ENCODE measurements at places on chromosomes 1 and 21.

DNA sequence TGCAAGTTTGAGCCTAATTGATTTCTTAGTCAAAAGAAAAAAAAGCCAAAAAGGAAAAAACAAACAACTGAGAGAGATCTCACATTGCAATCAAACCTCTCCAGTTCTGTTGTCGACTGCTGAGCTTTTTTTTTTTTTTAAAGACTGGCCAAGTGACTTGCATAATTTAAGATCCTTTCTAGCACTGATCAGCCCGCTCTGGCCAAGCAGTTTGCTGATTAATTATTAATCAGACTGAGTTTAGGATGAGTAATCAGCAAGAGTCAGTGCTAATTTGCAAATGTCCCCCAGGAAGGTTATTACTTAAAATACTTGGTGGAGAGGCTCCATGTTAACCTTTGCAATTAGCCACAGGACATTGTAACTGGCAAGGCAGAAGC, 39.3 kb downstream of the HMGB4 start:
- no peak for DNase-seq

DNA sequence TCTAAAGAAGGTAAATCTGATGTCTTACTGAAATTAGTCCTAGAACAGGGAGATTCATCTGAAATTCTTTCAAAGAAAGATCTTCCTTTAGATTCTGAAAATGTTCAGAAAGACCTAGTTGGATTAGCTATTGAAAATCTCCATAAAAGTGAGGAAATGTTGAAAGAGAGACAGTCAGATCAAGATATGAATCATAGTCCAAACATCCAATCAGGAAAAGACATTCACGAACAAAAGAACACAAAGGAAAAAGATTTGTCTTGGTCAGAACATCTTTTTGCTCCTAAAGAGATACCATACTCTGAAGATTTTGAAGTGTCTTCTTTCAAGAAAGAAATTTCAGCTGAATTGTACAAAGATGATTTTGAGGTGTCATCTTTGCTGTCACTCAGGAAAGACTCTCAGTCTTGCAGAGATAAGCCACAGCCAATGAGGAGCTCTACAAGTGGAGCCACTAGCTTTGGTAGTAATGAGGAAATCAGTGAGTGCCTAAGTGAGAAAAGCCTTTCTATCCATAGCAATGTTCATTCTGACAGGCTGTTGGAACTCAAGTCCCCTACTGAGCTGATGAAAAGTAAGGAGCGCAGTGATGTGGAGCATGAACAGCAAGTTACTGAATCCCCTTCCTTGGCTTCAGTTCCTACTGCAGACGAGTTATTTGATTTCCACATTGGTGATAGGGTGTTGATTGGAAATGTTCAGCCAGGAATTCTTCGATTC, 61.6 kb upstream of the QSOX1 start:
- no peak for DNase-seq

GRCh38 chr1:44129616-44130500, 11.2 kb downstream of the KLF17 start:
- no peak for DNase-seq

GRCh38 chr1:6347641-6348487, 45.7 kb downstream of the ACOT7 start:
- no peak for DNase-seq

GRCh38 chr1:161482610-161483009, 22.6 kb upstream of the FCGR2A start:
- no peak for DNase-seq

GRCh38 chr1:14767075-14767474, 168.6 kb downstream of the KAZN start:
- no peak for DNase-seq

GRCh38 chr1:241356519-241357365, at the start of gene RGS7:
Gene RGS7, minus strand, starts transcription at chr1:241357205.
- peak; percentile 18 for DNase-seq

- DNase-seq, result no peak
These were observed 29.8 kb upstream of the IFNGR2 start for GRCh38 chr21:33373451-33373850.

DNA sequence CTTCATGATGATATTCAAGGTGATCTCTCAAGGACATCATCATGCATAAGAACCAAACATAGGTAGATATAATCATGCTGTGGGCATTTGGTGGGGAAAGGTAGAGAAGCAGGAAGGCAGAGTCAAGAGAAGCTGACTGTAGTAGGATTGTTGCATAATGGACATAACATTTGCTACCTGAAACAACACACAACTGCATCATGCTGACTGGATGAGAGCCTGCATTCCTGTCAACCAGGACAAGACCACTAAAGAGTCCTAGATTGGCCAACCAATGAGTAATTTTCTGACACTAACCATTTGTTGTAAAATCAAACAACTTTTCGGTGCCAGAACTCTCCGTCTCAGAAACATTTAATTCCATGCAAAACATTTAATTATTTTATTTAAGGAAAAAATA, 377.2 kb downstream of the PLPP3 start:
- no peak for DNase-seq

DNA sequence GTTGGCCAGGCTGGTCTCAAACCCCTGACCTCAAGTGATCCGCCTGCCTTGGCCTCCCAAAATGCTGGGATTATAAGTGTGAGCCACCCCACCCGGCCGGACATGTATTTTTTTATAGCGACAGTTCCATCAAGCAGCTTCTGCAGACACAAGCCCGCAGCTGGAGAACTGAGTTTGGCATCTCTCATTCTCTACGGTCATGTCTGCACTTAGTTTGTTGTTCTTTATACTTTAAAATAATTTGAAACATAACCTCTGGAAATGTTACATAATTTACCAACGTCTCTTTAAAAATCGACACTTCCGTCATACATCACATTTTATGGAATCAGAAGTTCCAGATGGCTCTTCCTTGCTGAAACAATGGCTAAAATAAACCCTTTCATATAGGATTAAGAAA, 183.6 kb downstream of the DYRK1A start:
- DNase-seq, result no peak

DNA sequence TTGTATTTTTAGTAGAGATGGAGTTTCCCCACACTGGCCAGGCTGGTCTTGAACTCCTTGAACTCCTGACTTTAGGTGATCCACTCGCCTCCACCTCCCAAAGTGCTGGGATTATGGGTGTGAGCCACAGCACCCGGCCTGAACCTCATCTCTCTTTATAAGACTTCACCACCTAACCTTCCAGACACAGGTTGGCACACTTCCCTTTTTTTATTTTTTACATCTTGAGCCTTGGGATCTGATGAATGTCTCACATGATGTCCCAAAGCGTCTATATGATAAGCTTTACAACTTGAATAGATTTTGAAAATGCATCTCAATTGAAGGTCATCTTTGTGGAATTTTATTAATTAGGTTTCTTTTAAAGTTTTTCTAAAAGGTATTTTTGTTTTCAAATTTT, 172.4 kb upstream of the IVNS1ABP start:
- DNase-seq, result no peak

DNA sequence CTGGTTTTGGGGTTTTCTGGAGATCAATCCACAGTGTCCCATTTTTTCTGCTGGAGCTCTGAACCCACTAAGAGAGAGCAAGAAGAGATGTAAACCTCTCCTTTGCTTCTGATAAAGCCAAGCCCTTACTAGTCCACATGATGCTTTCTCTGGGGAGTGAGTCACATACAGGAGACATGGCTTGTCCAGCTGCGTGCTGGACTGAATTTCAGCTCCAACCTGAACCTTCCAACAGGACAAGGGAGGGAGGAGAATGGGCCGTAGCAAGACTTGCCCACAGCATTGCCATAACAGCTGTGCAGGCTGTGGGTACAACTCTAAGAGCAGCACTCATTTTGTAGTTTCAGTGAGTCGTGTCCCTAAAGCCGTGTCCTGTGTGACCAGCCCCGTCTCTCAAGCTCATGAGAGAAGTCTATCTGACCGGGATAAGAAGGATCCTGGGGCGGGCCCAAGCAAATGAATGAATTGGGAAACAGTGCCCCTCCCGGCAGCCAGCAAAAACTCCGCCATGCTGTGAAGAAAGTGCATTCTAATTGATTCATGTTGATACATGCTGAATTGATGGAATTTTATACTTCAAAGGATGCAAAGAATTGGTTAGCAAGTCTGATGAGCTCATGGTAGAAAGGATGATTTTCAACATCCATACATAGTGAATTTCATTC, 195.2 kb downstream of the GABPA start:
- DNase-seq, result no peak

- no peak for DNase-seq
These were observed 709 bp downstream of the TNFRSF14 start for GRCh38 chr1:2556678-2557481.

DNA sequence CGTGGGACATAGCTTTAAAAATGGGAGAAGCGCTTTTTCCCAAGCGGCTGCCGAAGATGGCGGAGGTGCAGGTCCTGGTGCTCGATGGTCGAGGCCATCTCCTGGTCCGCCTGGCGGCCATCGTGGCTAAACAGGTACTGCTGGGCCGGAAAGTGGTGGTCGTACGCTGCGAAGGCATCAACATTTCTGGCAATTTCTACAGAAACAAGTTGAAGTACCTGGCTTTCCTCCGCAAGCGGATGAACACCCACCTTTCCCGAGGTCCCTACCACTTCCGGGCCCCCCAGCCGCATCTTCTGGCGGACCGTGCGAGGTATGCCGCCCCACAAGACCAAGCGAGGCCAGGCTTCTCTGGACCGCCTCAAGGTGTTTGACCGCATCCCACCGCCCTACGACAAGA, 245.5 kb downstream of the MRPL39 start:
- no peak for DNase-seq

All from stromal cell of bone marrow (primary cell).